CD4-positive, alpha-beta T cell treated with Interleukin-2 at 100 ng/mL for 4 hours (primary cell): ENCODE measurements at places on chromosomes 1 and 21.

DNA sequence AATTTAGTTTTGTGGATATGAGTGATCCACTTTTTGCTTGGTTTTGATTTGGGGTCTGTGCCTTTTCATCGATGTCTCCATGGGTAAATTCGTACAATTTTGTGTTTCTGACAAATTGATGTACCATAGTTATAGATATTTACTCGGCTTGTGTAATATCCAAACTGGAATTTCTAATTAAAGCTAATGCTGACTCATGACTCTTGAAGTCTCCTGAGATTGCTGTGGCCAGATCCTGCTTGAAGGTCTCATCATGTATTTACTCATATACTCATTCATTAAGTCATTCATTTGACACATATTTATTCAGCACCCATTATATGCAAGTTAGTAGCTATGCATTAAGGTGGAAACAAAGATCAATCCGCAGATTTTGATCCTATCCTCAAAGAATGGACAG is 423.2 kb downstream of the RWDD3 start:
- no peak for DNase-seq

GRCh38 chr1:95406279-95406678 is 172.3 kb downstream of the RWDD3 start:
- DNase-seq = no peak

GRCh38 chr21:41043014-41043413 is 124.9 kb upstream of the BACE2 start:
- no peak for DNase-seq

- no peak for DNase-seq
These were observed 283.6 kb downstream of the NPHP4 start for GRCh38 chr1:5708346-5709245.

- no peak for DNase-seq
These were observed 653.4 kb downstream of the KIF26B start for GRCh38 chr1:245807954-245808719.

- no peak for DNase-seq
These were observed 147.2 kb upstream of the DPYD start for GRCh38 chr1:98068016-98068415.

DNA sequence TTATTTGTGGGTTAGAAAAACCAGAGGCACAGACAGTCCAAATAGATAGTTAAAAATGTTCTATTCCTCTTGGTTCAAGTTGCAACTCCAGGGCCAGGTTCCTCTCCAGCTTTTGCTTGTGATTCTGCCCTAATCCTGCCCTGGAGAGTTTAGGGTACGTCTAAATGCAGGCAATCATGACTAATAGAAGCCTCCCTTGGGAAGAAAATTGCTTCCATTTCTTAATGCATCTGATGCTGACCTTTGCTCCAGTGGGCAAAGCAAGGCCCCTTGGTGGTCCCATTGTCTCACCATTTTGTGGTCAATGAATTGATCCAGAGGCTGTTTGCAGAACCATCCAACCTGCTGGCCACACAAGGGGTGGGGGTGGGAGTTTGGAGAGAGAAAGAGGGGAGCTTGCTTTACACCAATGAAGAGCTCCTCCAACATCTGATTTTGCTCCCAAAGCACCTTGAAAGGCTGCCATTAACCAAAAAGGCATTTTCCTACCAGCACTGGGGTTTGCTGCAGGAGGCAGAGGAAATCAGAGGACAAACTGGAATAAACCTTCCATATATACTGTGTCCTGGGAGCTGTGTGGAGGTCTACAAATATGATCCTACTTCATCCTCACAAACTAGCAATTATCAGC is 31.3 kb downstream of the C8B start:
- no peak for DNase-seq

DNA sequence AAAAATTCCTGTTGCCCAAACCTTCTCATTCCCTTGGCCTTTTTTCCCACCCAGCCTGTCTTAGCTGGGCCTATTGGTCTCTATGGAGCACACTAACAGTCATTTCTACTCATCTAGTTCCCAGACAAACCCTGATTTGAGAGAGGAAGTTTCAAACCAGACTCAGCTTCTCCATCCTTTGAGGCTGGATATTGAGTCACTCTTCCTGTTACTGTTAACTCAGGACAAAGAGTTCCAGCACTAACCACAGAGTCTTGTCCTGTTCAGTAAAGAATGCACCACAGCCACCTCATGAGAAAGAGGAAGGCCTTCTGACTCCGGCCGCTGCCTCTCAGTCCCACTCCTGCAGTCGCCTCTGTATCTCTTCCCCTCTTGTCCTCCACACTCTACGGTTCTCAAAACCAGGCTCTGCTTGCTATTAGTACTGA is 137.8 kb downstream of the PTPRC start:
- no peak for DNase-seq

- no peak for DNase-seq
These were observed 22.7 kb upstream of the TRIM67 start for GRCh38 chr1:231139125-231139649.

DNA sequence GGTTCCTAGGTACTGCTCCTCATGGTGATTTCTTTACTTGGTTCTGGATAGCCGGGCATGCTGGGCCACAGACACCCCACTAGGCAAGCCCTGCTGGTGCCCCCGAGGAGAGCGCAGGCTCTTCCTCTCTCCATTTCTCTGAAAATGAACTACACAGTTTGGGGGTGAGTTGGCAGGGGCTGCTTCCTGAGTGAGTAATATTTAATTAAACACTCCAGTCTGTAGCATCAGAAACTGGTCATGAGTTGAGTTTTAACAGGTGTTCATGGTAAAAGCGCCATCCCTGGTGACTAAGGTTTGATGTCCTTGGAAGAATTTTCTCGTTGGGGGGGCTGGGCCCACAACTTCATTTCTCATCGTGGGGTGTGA is 1.7 kb downstream of the SPSB1 start:
- peak; percentile 50 for DNase-seq

- DNase-seq = no peak
These were observed 164.2 kb downstream of the PPIAL4G start for GRCh38 chr1:148318904-148319242.

DNA sequence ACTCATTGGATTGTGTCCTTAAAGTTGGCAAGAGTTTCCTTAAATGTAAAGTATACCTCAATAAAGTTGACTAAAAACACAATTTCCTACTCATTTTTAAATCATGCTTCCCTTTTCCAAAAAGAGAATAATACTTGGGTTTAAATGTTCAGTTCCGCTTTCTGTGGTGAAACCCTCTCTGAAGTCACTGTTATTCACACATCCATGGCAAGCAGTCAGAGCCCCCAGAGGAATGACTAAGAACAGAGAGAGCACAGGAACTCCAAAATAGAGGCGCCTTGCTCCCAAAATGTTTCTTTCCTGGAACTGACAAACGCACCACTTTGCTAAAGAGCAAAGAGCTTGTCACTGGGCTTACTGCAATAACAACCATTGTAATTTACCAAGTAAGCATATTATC is 142.5 kb downstream of the TIAM1 start:
- no peak for DNase-seq

GRCh38 chr1:204834336-204834735 is 36.3 kb upstream of the NFASC start:
- no peak for DNase-seq

GRCh38 chr1:30138891-30139290 is 584.5 kb downstream of the MATN1 start:
- no peak for DNase-seq

- DNase-seq = peak; percentile 19
These were observed 18.4 kb upstream of the FRRS1 start for GRCh38 chr1:99784809-99785255.

DNA sequence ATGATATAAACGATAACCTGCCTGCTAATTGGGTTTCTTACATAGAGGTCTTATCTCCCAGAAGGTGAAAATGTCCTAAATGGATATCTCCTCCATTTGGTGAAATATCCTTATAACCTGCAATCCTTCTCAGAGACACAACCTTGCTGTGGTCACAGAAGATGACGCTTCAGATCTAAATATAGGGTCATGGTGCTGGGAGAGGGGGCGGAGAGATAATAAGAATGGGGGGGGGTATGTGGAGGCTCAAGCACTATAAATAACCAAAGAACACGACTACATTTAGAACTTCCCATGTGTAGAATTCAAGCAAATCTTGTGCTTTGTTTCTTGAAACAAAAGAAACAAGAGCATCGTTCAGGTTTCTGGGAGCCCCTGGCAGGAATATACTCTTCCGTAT is 260.6 kb upstream of the ESRRG start:
- no peak for DNase-seq

GRCh38 chr1:2291577-2291976 is 63.5 kb downstream of the SKI start:
- DNase-seq = no peak

DNA sequence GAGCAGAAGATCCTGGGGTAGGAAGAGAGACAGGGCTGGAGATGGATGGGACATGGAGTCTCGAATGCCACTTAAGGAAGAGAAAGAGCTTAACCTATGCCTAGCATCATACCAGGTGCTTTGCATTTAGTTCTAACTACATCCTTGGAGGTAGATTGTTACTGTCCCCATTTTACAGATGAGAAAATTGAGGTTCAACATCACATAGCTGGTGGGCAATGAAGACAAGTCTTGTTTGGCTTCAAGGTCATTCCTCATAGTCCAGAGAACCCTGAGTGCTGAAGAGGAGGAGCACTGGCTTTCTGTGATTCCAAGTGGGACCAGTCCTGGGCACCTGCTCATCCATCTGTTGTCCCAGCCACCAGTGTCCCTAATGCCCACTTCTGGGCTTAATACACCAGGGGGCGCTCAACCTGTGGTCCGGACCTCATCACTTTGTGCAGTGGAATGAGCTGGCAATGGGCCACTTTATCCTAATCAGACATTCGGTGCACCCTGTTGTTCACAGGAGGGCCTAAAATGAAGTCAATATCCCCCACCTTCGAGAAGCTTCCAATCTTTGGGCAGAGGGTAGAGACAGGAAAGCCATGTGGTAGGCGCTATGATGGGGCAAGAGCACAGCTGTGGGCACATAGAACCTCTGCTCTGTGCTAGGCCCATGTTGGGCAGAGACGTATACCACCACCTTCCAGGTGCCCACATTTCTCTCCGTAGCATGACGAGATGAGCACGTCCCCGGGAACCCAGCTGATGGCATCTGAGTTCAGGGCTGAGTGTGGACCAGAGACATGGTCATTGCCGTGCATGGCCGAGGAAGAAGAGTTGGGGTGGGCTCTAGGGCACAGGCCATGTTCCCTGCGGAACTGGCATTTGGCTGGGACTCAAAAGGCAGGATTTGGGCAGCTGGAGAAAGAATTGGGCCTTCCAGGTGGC is 9.2 kb downstream of the RPS6KA1 start:
- DNase-seq = peak; percentile 64

DNA sequence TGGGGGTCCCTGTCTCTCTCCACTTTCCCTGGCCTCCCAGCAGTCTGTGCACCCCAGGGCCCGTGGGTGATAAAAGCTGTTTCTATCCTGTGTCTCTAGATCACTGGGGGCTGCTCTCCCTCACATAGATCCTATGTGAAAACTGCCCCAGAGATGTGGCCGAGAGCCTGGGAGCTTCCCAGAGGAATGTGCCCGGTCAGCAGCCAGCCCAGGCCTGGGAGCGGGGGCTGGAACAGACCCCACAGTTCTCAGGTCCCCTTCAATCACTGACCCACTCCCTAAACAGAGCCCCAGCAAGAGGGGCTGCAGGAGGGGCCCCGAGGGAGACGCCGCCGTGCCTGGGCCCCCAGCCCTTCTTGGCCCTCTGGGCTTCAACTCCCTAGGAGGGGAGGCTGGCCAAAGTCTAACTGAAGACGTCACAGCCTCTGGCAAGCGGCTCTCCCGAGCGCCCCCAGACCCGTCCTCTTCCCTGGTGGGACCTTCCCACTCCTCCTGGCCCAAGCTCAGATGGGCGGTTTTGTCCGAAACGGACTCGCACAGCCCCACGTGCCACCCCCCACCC is 403 bp downstream of the MXRA8 start:
- DNase-seq = no peak

DNA sequence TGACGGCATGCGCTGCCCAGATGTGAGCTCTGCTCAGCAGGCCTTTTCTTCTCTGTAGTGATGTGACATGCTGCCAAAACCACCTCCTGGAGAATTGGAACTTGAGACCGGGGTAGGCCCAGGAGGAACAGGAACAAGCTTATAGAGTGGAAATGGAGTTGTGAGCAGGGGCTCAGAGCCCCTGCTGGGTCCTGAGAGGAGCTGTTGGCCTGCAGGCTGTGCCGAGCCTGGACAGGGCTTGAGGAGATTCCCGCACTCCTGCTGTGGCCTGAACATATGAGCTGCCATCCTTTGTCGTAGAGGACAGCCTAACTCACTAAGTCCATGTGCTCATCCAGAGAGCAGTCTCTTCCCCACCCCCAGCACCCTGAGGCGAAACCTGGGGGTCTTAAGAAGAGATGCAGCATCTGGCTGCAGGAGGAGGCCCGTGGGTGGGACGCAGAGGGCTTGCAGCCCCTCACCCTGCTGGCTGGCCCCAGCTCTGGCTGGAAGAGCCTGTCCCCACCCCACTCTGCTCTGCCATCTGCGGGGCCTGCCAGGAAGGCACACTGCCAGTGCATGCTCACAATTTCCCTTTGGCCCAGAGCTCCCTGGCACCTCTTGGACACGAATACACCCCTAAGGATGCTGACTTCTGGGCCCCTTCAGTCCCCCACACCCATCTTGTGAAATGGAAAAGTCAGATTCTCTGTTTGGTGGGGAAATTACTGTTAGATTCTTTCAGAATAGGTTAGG is 42.5 kb downstream of the PTPRF start:
- DNase-seq = no peak

DNA sequence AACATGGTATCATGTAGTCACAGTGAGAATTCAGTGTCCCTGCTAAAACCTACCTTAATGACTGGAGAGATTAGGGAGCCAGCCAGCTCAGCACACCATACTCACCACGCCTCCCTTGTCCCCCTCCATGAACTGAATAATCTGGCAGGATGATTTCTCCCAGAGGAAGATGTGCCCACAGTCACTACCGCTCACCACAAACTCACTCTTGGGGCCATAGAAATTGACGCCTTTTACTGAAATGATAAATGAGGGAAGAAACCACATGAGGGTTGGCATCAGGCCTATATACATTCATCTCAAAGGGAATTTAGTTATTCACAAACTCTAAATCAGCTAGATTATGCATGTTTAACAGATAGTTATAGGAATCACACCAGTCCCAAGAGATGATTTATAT is 17.4 kb downstream of the PEA15 start:
- no peak for DNase-seq

DNA sequence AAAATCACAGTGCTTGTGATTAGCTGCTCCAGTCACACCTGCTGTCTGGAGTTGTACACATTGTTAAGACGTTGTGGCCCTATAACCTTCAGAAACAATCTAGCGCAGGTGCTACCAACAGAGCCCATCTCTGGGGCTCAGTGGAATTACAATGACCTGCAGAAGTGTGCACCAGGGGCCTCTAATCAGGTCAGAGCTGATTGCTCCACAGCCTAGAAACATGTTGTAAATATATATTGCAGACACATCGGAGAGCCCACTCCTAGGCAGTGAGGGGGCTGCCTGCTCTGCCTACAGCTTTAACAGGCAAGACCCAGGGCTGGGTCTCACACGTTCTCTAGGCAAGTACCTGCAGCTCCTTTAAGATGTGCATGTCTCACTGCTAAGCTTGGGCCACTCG is 302.0 kb downstream of the SIPA1L2 start:
- no peak for DNase-seq
